Spinal cord (tissue), 10 donors: ENCODE measurements at places on chromosomes 16 and 17. TPM values are rescaled to one million over a fixed set of nuclear protein-coding genes. Genes with fewer than 3 reads are reported as not detected.
A peak's percentile ranks its signal among the peaks of the same experiment; 100 is the strongest.

The TEX19 gene
- total RNA-seq, result not detected

The NAA38 gene
- 46.4 TPM for total RNA-seq

The HELZ gene
- total RNA-seq, result 50.5 TPM

The NPB gene
- 1.1 TPM for total RNA-seq

GRCh38 chr17:63598281-63598680 is 2.4 kb upstream of the TACO1 start:
- DNase-seq, result no peak

DNA sequence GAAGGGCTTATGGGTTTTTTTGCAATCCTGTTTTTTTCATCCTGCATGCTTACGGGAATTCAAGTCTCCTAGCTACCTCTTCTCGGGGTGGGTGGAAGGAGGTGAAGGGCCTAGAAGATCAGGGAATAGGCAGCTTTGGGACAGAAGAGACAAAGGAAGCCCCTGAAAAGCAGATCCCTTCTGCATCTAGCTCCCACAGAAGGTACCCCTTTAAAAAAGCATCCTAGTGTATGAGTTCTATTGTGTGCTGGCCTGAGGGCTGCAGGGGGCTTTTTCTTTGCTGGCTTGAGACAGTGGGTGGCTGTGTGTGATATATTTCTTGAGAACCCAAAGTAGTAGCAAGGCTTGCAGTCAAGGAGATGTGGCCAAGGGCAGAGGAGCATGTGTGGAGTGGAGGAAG is 330.5 kb downstream of the MAF start:
- no peak for DNase-seq

- no peak for DNase-seq
Observed at GRCh38 chr17:69516225-69516624, 101.7 kb downstream of the MAP2K6 start.

DNA sequence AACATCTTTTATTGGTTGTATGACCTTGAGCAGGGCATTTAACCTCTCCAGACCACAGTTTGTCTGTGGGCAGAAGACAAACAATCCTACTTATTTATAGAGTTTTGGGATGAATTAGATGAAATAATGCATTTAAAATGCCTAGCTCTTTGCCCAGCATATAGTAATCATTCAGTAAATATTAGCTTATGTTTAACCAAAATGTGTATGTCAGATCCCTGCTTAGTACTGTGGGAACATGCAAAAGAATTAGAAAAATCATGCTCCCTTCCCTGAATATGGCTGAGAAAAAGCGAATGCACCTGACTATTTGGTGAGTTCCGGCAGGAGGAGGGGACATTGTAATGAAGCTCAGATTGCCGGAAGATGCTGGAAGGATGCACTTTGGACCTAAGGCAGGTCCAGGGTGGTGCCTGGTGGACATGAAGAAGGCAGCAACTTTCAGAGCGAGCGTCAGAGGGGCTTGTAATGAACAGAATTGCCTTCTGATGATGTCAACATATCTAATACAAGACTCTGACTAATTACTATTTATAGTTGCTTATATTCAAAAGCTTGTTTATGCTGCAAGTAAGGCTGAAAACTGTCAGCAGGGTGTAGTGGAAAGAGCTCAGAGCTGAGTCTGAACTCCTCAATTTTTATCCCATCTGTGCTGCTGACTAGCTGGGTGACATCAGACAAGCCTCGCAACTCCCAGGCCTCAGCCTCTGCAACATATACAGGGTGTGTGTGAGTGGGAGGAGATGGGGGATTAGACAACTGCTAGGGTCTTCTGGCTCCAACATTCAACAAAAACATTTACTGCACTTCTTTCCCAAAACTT is 221.2 kb downstream of the PRKCA start:
- peak; percentile 68 for DNase-seq

DNA sequence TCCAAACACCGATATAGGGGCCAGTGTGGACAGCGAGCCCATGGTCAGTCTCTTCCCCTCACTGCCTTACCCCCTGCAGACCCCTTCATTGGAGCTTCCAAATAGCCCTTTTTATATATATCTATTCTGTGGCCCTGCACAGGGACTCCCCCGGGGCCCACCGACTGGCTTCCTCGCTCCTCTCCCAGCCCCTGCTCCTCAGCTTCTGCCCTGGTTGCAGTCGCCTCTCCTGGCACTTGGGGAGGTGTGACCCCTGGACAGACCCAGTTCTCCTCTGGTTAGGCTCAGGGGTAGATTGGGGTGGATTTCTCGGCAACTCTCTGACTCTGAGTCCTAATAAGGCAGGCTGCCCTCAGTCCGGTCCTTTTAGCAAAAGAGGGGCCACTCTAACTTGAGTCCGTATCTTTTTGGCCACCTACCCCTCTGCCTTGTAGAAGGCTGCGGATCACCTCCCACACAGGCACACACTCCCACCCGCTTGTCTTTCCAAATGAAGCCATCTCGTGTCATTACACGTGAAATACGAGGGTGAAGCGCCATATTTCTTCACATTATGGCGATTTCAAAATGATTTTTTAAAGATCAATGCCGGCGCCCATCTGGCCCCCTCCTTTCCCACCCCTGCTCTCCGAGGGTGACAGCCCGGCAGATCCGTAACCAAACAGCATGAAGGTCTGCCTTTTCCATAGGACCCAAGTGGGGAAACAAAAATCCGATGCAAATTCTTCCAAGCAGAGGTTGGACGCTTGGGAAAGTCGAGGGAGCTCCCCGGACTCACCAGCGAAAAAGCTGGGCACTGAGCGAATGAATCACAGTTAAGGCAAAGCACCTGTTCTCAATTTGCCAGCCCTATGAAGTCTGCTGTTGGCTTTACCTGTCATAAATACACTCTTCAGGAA is 1.7 kb upstream of the HOXB9 start:
- DNase-seq, result no peak

DNA sequence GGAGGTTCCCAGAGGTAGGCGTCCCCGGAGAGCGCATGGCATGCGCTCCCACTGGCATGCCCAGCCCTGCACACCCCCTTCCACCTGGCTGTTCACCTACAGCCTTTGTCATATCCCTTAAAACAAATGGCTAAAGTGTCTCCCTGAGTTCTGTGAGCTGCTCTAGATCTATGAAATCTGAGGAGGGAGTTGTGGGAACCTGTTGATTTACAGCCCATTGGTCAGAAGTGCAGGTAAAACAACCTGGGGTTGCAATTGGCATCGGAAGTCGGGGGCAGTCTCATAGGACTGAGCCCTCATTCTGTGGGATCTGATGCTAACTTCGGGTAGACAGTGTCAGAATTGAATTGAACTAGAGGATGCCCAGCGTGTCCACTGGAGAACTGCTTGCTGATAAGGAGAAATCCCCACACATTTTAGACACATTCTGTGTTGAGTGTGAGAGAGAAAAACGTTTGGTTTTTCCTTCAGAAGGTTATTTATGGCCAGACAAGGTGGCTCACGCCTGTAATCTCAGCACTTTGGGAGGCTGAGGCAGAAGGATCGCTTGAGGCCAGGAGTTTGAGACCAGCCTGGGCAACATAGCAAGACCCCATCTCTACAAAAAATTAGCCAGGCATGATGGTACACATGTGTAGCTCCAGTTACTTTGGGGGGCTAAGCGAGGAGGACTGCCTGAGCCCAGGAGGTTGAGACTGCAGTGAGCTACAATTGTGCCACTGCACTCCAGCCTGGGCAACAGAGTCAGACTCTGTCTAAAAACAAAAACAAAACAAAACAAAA is 22.1 kb upstream of the GSG1L start:
- DNase-seq, result no peak

DNA sequence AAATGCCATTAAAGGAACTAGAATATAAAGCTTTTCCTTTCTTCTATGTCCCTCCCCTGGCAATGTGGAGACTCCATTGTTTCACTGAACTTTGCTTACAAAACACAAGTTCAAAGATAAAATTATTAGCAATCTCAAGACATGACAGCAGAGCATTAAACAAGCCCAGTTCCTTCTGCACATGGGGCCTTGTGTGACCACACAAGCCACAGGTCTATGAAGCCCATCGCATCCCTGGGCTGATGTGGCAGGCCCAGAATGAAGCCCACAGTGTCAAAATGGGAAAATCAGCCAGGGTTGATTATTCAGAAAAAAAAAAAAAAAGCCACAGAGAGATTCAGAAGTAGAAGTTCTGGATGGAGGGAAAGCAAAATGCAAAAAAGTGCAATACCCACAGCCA is 12.9 kb upstream of the SLC39A11 start:
- no peak for DNase-seq
